AG04450 (cell line): ENCODE measurements at places on chromosomes 7 and 10. TPM values are rescaled to one million over a fixed set of nuclear protein-coding genes. Genes with fewer than 3 reads are reported as not detected.

Gene RAPGEF5
- 0.16 and 0.22 TPM in 2 replicates for polyA plus RNA-seq

Gene DNAH11
- polyA plus RNA-seq = not detected in 2 replicates

Gene NKX1-2
- polyA plus RNA-seq = not detected in 2 replicates

Gene C10orf143
- 1.7 and 1.9 TPM in 2 replicates for polyA plus RNA-seq

Gene POLR2J2
- polyA plus RNA-seq = 1.9 and 2.0 TPM in 2 replicates

Gene PDLIM1
- 255 and 334 TPM in 2 replicates for polyA plus RNA-seq

Gene CCDC172
- not detected in 2 replicates for polyA plus RNA-seq

DNA sequence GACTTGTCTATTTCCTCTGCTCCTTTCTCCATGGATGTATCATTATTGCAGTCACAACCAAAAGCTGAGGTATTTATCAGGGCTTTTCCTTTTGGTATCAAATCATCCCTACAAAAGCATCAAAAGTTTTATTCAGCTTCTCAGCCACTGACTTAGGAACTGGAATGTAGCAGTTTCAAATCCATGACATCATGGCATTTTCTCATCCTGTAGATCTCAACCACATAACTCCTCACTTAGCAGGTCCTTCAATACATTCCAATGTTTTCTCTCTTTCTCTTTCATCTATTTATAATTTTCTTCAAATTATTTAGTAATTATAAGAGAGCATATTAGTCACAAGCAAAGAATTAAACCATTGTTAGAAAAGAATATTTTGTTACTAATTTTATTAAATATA lies 537.4 kb upstream of the SORCS1 start:
- DNase-seq = no peak

DNA sequence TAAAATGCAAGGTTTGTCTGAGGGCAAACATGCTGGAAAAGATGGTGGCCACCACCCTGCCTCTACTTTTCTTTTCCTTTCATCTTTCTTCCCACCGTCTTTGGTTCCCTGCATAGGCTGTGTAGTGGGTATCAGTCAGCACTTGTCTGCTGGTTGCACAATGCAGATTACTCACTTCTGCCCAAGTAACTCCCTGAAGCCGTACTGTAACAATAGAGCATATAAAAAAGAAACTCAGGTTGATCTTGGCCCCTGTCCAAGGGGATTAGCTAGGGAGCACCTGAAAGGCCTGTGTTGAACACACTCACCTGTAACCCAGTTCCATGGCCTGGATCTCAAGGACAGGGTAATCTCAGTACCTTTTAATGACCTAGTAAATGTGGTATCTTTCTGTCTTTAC lies 533.0 kb upstream of the GALNT17 start:
- DNase-seq = no peak

GRCh38 chr10:36187380-36188079 lies 545.4 kb upstream of the FZD8 start:
- no peak for DNase-seq

DNA sequence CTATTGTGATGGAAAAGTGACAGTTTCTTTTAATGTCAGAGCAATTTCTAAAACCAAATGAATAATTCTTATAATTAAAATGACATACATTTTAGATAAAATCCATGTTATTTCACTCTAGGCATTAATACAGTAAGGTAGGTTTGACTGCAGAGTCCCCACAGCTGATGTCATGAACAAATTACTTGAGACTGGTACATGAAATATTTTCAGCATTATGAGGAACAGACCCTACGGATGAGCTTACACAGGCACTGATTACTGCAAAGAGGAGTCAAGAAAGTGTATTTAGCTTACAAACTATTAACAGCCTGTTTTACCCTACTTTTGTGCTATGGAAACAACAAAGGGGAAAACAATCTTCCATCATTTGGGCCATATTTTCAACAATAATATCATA lies 8.9 kb downstream of the COL1A2 start:
- DNase-seq = no peak

GRCh38 chr10:119567978-119568377 lies 25.5 kb upstream of the RGS10 start:
- no peak for DNase-seq

DNA sequence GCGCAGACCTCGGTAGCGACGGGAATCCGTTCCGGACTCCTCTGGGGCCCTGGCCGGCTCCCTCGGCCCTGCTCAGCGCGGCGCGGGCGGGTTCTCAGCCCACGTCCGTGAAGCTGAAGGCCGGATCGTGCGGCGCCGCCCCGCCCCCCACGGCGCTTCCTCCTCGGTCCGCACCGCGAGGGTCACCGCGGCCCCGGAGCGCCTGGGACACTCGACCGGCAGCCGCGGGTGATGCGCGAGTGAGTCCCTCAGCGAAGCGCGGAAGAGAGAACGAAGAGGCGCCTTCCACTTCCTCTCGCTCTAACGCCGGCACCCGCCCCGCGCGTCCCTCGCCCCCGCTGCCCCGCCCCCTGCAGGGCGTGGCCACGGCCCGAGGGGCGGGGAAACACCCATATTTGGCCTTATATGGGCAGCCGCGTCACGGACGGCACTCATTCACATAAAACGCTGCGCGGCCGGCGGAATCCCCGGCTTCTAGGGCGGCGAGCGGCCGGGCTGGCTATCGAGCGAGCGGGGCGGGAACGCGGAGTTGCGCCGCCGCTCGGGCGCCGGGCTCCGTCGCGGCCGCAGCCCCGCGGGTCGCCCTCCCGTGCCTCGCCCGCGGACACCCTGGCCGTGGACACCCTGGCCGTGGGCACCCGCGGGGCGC lies at the start of gene DUSP5:
Gene DUSP5 (plus strand): TSS at position 470 of the 649 bp plus-strand sequence. CDS start 215 bp downstream, outside the sequence.
- DNase-seq = peak; percentile 83

- no peak for DNase-seq
Measured at GRCh38 chr10:6274040-6274439, 71.3 kb downstream of the PFKFB3 start.

DNA sequence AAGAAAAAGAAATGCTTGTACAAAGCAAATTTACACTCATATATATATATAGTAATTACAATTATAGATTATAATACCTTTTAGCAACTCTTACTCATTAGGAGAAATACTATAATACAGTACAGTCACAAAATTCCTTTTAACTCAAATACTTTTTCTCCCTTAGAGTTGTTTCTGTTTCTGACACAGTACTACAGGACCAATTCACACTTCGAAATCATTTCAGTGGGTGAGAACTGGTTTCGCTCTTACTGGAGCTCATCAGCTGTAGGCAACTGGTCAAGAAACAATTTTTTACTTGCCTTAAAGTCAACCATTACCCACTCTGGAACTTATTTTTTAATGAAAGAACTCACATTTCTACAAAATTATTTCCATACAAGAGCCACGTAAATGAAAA lies 6.0 kb downstream of the CCDC186 start:
- no peak for DNase-seq

DNA sequence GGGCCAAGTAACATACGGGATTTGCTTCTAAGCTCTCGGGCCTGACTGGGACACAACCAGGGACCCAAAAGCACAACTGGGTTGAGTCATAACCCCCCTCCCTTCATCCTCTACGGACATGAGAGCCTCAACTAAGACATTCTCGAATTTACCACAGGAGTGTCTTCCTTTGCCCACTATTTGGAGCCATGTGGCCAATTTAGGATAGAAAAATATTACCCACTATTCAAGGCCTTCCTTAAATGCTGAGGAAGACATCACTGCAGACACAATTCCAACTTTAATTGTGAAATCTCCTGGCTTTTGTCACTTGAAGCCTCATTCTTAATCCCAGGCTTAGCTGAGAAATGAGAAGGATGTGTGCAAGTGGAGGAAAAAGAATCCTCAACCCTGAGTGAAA lies 11.8 kb downstream of the CTBP2 start:
- no peak for DNase-seq

- DNase-seq = no peak
Measured at GRCh38 chr10:78178940-78179339, 145.3 kb downstream of the RPS24 start.

GRCh38 chr10:104449391-104449790 lies 95.8 kb downstream of the CFAP58 start:
- no peak for DNase-seq

GRCh38 chr10:4127518-4128315 lies 342.7 kb upstream of the KLF6 start:
- no peak for DNase-seq
